ENCODE measurements at places on chromosomes 2 and 18. TPM values are rescaled to one million over a fixed set of nuclear protein-coding genes. Genes with fewer than 3 reads are reported as not detected.
A peak's percentile ranks its signal among the peaks of the same experiment; 100 is the strongest.

GRCh38 chr2:105789745-105790460 lies 45.2 kb downstream of the NCK2 start:
- H3K36me3 ChIP-seq = peaks cover 17% of the 10 kb centered on the region
- peak overlapping the region; percentile 83 for H3K27ac ChIP-seq
- H3K4me1 ChIP-seq = peaks cover 89% of the 10 kb centered on the region
- peak; percentile 37 for DNase-seq
- H3K27me3 ChIP-seq = no peaks in the 10 kb centered on the region
- H3K4me3 ChIP-seq = peak overlapping the region; percentile 24

Gene DSG2
- total RNA-seq = 0.11 TPM

Gene SPP2
- not detected for total RNA-seq

Gene CCBE1
- not detected for total RNA-seq

DNA sequence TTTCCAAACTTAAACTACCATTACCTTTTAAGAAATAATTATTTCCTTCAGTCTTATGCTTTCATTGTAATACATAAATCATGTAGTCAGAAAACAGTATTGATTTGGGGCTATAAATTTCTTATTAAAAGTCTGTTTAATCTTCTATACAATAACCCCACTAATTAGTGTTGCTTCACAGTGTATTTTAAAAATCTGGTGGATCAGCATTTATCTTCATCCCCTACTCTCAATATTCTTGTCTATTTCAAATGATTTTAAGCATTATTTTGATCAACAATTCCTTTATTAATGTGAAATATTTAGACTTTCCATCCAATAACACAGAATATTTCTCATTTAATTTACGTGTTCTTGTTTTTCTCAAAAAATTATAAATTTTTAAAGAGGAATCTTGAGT lies 32.5 kb upstream of the SDC1 start:
- no peak overlapping the region for H3K27ac ChIP-seq
- peaks cover 77% of the 10 kb centered on the region for H3K36me3 ChIP-seq
- H3K4me3 ChIP-seq = no peak overlapping the region
- H3K27me3 ChIP-seq = no peaks in the 10 kb centered on the region
- H3K4me1 ChIP-seq = no peaks in the 10 kb centered on the region

- peaks cover 14% of the 10 kb centered on the region for H3K36me3 ChIP-seq
- no peaks in the 10 kb centered on the region for H3K27me3 ChIP-seq
- DNase-seq = no peak
- peaks cover 36% of the 10 kb centered on the region for H3K4me1 ChIP-seq
- H3K27ac ChIP-seq = no peak overlapping the region
- H3K4me3 ChIP-seq = peak overlapping the region; percentile 99
These were observed 2.4 kb downstream of the MARS2 start for GRCh38 chr2:197707316-197708213.

GRCh38 chr18:70015127-70015526 lies 67.5 kb upstream of the CD226 start:
- peaks cover 24% of the 10 kb centered on the region for H3K36me3 ChIP-seq
- H3K27me3 ChIP-seq = no peaks in the 10 kb centered on the region
- no peak overlapping the region for H3K27ac ChIP-seq
- H3K4me1 ChIP-seq = no peaks in the 10 kb centered on the region
- H3K4me3 ChIP-seq = no peak overlapping the region

DNA sequence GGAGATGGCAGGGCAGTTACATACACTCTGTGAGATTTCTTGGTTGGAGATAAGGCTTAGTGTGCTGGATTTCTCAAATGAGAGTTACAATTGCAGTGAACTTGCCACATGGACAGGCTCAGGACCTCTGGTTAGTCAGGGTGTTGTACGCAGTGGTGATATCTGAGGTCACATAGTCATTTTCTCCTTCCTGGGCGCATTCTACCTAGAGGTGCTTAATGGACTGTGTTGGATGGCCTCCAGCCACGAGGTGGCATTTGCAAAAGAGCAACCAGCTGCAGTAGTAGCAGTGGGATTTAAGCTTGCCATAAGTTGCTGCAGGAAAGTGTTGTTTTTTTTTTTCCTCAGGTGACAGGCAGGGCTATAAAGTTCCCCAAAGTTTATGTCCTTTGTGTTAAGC lies 173.8 kb upstream of the TMEM200C start:
- no peaks in the 10 kb centered on the region for H3K4me1 ChIP-seq
- no peak overlapping the region for H3K27ac ChIP-seq
- no peak overlapping the region for H3K4me3 ChIP-seq
- no peak for DNase-seq
- H3K36me3 ChIP-seq = no peaks in the 10 kb centered on the region
- no peaks in the 10 kb centered on the region for H3K27me3 ChIP-seq

DNA sequence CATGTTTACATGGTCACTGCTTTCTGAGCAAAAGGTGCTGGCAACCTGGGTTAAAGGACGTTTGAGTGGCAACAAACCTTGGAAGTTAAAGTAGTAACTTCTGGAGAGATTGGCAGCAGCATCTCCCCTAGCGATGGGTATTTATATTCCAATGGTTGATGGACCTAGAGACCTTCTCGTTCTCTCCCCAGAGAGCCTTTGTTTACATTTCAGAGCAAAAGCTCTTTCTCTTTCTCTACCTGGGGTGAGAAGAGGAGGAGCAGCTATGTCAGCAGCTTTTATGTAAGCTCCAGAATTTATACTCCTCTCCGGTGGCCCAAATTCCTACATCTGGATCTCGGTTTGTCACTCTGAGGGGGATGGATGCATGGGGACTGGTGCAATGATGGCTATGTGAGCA lies 213.7 kb upstream of the ARL4C start:
- H3K36me3 ChIP-seq = no peaks in the 10 kb centered on the region
- H3K27me3 ChIP-seq = peaks cover 4% of the 10 kb centered on the region
- no peak for DNase-seq
- no peaks in the 10 kb centered on the region for H3K4me1 ChIP-seq
- H3K4me3 ChIP-seq = no peak overlapping the region

- no peaks in the 10 kb centered on the region for H3K4me1 ChIP-seq
- H3K36me3 ChIP-seq = no peaks in the 10 kb centered on the region
- H3K4me3 ChIP-seq = no peak overlapping the region
- H3K27me3 ChIP-seq = no peaks in the 10 kb centered on the region
These were observed 2.4 kb downstream of the SCYGR8 start for GRCh38 chr2:227748079-227748478.

DNA sequence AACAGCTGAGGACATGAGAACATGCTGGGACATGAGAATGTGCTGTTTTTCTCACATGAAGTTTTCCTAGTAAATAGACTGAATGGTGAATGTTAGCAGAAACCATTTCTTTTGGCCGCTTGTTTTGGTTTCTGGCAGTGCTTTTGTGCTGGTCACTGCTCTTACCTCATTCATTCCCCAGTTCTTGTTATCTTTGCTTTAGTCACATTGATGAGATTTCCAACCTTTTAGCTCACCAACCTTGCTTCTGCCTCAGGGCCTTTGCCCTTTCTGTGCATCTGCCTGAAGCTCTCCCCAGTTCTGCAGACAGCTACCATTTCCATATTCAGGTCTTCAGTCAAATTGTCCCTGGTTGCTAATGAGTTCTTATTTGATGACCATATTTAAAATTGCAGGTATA lies 91.6 kb downstream of the PTPRM start:
- H3K27me3 ChIP-seq = no peaks in the 10 kb centered on the region
- no peaks in the 10 kb centered on the region for H3K36me3 ChIP-seq
- no peaks in the 10 kb centered on the region for H3K4me1 ChIP-seq
- H3K4me3 ChIP-seq = no peak overlapping the region

DNA sequence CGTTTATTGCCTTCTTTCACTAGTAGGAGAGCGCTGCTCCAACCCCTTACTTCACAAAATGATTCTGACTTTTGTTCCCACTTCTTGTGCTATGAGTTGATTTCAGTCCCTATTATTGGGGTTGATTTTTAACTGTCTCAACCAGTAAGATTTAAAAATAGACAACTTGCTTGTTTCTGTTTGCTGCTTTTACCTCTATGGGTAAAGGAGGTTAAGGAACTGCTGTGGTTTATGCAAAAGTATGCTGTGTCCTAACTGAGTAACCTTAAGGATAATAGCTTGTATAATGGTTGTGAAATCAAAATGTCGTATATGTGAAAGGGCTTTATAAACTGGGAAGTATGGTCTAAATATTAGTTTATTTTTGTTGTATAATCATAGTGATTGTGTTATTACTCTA lies 22.6 kb downstream of the ALMS1 start:
- H3K4me3 ChIP-seq = no peak overlapping the region
- H3K27ac ChIP-seq = no peak overlapping the region
- H3K27me3 ChIP-seq = no peaks in the 10 kb centered on the region

DNA sequence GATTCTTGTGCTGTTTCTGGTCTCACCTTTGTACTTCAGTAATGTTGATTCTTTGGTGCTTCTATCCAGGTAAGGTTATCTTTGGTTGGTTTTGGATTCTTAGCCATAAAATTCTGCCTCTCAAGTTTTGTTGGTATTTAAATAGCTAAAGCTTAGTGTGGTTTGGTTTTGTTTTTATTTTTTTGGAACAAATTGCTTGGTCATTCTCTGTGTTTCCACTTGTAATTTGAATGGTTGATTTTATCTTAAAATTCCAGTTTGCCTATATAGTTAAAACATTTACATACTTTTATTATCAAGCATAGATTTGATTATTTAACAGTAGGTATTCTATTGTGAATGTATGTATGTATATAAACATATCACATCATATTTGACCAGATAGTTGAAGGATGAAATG lies 6.6 kb downstream of the NCOA1 start:
- H3K27ac ChIP-seq = no peak overlapping the region
- H3K27me3 ChIP-seq = no peaks in the 10 kb centered on the region
- no peak overlapping the region for H3K4me3 ChIP-seq
- H3K4me1 ChIP-seq = peaks cover 11% of the 10 kb centered on the region

Gene EVX2
- total RNA-seq = not detected

- H3K36me3 ChIP-seq = no peaks in the 10 kb centered on the region
- DNase-seq = no peak
- H3K4me1 ChIP-seq = no peaks in the 10 kb centered on the region
- H3K4me3 ChIP-seq = no peak overlapping the region
These were observed 7.0 kb downstream of the ZSWIM2 start for GRCh38 chr2:186841940-186842339.

DNA sequence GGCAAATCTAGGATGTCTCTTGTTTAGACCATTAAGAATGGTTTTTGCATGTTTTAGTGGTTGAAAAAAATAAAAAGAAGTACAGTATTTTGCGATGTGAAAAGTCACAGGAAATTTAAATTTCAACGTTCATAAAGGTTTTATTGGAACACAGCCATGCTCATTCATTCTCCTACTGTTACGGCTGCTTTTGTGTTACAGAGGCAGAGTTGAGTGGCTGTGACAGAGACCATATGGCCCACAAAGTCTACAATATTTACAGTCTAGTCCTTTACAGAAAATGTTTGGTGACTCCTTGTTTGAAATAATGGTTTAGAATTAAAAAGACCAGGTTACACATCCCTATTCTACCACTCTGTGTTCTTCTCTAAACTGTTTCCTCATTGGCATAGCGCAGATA lies 48.1 kb downstream of the MYOM1 start:
- no peak for DNase-seq
- no peaks in the 10 kb centered on the region for H3K27me3 ChIP-seq
- H3K4me3 ChIP-seq = no peak overlapping the region
- no peaks in the 10 kb centered on the region for H3K36me3 ChIP-seq
- H3K4me1 ChIP-seq = no peaks in the 10 kb centered on the region

GRCh38 chr2:161063946-161064306 lies 96.3 kb upstream of the TANK start:
- no peak overlapping the region for H3K4me3 ChIP-seq
- H3K4me1 ChIP-seq = peaks cover 4% of the 10 kb centered on the region
- H3K27me3 ChIP-seq = no peaks in the 10 kb centered on the region
- H3K36me3 ChIP-seq = no peaks in the 10 kb centered on the region
- H3K27ac ChIP-seq = no peak overlapping the region

Gene SKOR2
- total RNA-seq = not detected

- H3K4me1 ChIP-seq = peaks cover 9% of the 10 kb centered on the region
- no peak overlapping the region for H3K4me3 ChIP-seq
- no peak for DNase-seq
- H3K27me3 ChIP-seq = no peaks in the 10 kb centered on the region
- no peaks in the 10 kb centered on the region for H3K36me3 ChIP-seq
These were observed 137.5 kb downstream of the CTIF start for GRCh38 chr18:48676346-48676745.

DNA sequence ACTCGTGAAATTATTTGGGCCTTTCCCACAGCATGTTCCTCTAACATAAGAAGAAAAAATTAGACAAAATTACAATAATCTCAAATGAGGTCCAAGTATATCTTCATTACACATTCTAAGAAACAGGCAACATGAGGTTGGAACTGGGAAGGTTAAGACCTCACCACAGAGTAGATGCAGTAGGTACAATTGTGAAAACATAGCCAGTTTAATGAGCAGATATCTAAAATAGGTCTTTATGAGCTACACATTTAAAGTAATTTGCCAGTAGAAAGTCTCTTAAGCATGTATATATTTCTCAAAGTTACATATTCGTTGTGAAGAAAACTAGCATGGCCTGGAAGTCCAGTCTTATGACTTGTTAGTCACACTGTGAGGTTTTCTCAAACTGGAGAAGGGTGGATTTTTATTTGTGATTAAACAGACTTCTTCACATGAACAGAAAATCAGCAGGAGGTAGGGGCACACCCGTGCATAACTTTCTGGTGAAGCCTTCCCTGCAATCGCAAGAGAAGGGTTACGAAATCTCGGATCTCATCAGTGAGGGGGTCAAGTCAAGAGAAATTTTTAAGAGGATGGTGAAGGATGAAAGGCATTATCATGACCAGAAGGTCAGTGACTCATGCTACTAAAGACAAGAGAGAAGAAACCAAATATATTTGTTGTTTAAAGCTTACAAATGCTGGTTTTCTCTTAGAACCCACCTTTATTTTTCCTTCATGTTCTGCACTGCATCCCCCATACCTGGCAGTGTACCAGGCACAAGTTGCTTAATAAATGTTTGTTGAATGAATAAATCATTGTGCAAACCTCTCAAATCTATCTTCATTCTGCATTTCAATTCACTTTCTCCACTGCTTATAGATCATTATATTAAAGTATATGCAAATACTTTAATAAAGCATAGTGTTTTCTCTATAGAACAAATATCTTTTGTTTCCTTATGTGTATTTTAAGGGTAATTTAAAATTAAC lies 5.1 kb upstream of the RAB27B start:
- DNase-seq = no peak
- no peaks in the 10 kb centered on the region for H3K36me3 ChIP-seq
- H3K4me3 ChIP-seq = no peak overlapping the region
- no peaks in the 10 kb centered on the region for H3K27me3 ChIP-seq
- peaks cover 3% of the 10 kb centered on the region for H3K4me1 ChIP-seq

GRCh38 chr2:101736861-101737291 lies 39.4 kb downstream of the MAP4K4 start:
- H3K27me3 ChIP-seq = no peaks in the 10 kb centered on the region
- H3K4me3 ChIP-seq = no peak overlapping the region
- DNase-seq = no peak
- H3K4me1 ChIP-seq = peaks cover 49% of the 10 kb centered on the region
- H3K27ac ChIP-seq = no peak overlapping the region

DNA sequence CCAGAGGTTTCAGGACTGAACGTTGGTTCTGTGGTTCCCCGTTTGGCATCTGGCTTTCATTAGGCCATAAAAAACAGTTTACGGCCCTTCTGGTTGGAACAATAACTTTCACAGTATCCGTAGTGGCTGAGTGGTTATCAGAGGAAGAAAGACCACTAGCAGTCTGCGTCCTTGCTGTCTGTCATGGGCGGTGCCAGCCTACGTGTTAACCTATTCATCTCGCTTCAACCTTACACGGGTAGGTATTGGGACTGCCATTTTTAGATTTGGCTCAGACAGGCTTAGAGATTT lies 42.6 kb upstream of the ROCK2 start:
- no peak overlapping the region for H3K4me3 ChIP-seq
- H3K27me3 ChIP-seq = no peaks in the 10 kb centered on the region
- H3K4me1 ChIP-seq = no peaks in the 10 kb centered on the region
